Heart right ventricle (tissue), 16 donors: ENCODE measurements at places on chromosomes 2 and 18. TPM values are rescaled to one million over a fixed set of nuclear protein-coding genes. Genes with fewer than 3 reads are reported as not detected.

- peak overlapping the region; percentile 89 for H3K27ac ChIP-seq
- DNase-seq, result no peak
- no peaks in the 10 kb centered on the region for H3K27me3 ChIP-seq
- H3K4me1 ChIP-seq, result peaks cover 99% of the 10 kb centered on the region
- no peak overlapping the region for H3K4me3 ChIP-seq
Observed at GRCh38 chr2:159091976-159092375, 123.5 kb downstream of the TANC1 start.

GRCh38 chr18:40531051-40531450, 1424.0 kb upstream of the PIK3C3 start:
- H3K27ac ChIP-seq, result no peak overlapping the region
- no peak for DNase-seq
- H3K4me3 ChIP-seq, result no peak overlapping the region
- no peaks in the 10 kb centered on the region for H3K4me1 ChIP-seq
- no peaks in the 10 kb centered on the region for H3K36me3 ChIP-seq

- no peaks in the 10 kb centered on the region for H3K36me3 ChIP-seq
- no peak overlapping the region for H3K4me3 ChIP-seq
- H3K4me1 ChIP-seq, result no peaks in the 10 kb centered on the region
- no peak for DNase-seq
- no peak overlapping the region for H3K27ac ChIP-seq
Observed at GRCh38 chr2:190695739-190696138, 46.9 kb downstream of the NAB1 start.

DNA sequence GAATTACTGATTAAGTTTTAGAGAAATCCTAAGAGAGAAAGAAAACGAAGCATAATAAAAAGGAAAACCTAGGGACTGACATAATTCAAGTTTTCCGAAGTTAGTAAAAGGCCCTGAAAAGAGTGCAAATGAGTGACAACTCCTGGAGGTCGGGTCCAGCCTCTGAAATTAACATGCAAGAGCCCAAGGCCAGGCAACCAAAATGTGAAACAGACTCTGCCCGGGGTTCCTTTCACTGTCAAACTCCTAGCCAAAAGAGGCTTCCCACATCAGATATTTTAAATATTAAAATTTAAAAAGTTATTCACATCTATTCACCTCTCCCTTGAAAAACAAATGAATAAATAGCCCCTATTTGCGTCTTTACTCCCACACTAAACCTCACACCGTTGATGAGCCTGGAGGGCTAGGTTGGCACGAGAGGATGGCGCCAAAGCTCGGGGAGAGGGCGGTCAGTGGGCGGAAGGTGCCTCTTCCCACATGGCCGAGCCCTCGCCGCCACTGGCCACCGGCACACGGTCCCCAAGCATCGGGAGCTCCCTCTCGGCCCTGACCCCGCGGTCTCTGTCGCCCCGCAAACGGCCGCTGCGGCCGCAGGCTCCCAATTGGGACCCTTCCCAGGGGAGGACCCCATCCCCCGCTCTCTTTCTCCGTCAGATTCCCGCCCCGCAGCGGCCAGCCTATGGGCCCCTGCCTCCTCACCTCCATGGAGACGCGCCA, 630 bp downstream of the PPM1G start:
- no peaks in the 10 kb centered on the region for H3K27me3 ChIP-seq
- H3K4me1 ChIP-seq, result peaks cover 7% of the 10 kb centered on the region
- no peak for DNase-seq
- no peaks in the 10 kb centered on the region for H3K36me3 ChIP-seq
- H3K27ac ChIP-seq, result peak overlapping the region; percentile 95

SERPINB11 gene
- total RNA-seq, result not detected

UGT1A8 gene
- not detected for total RNA-seq

XDH gene
- total RNA-seq, result not detected

TMEM198 gene
- 3.5 TPM for total RNA-seq

- H3K36me3 ChIP-seq, result no peaks in the 10 kb centered on the region
- no peak for DNase-seq
- H3K4me1 ChIP-seq, result no peaks in the 10 kb centered on the region
- H3K27me3 ChIP-seq, result no peaks in the 10 kb centered on the region
Observed at GRCh38 chr2:187263675-187264560, 184.1 kb downstream of the CALCRL start.

DNA sequence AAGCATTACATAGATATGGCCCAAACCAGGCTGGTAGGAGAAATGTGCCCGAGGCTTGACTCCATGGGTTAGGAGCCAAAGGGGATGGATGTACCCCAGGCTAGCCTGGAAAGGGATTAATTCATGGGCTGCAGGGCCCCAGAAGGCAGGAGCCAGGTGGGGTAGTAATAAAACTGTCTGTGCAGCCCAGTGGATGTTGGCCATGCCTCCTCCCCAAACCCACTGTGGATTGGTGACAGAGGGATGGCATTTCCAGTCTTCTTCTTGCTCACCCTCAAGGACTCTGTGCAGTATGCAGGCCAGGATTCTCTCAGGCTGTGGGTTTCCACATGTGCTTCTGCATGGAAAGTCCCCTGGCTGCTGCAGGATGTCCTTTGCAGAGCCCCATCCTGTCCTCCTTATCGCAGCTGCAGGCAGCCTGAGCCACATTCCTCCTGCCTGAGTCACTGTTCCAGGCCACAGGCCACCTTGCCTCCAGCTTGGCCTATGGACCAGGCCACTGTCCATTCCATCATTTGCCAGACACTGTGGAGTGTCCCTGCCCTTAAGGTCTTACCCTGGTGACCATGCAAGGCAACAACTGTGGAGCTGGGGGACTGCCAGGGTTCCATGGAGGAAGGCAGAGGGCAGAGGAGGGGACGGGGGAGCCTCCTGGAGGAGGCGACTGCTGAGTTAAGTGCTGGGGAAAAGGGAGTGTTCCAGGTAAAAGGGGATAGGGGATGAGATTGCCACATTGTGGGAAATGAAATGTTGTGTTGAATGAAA, 38.9 kb downstream of the INO80C start:
- H3K27me3 ChIP-seq, result no peaks in the 10 kb centered on the region
- peaks cover 58% of the 10 kb centered on the region for H3K4me1 ChIP-seq
- no peaks in the 10 kb centered on the region for H3K36me3 ChIP-seq
- DNase-seq, result peak; percentile 65

DNA sequence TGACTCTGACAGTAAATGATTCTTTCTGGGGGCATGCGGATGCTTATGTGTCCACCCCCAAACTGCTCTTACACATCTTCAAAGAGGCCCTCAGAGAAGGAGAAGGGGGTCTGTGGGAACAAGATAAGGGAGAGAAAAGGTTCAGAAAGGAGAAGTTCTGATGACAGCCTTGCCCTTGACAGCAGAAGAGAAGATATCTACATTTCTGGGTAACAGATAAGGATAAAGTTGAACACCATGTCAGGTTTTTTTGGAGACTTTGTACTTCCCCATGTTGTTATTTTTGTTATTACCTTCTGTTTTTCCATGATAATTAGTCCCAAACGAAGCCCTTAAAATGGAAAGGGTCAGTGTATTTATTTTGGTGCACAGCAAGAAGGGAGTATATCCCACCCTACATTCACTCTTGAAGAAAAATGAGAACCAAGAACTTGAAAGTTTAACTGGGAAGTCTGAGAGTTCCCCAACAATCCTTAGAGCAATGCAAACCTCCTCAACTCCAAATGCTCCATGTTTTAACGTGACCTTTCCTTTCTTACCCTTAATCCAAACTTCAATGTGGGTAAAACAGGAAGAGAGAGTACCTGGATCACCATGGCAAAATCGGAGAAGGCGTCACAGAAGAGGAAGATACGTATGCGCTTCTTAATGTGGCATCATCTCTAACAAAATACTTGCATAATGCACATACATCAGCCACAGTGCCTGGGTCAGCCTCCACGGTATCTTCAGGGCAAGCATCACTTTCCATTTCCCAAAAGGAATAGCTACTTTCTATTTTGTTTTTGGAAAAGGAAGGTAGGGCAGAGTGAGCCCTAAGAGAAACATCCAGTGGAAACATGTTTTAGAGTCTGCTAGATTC, 264.6 kb upstream of the STON1 start:
- H3K27me3 ChIP-seq, result no peaks in the 10 kb centered on the region
- no peak overlapping the region for H3K27ac ChIP-seq
- H3K4me3 ChIP-seq, result no peak overlapping the region
- peaks cover 11% of the 10 kb centered on the region for H3K4me1 ChIP-seq
- no peak for DNase-seq

- H3K4me3 ChIP-seq, result no peak overlapping the region
Observed at GRCh38 chr2:88521445-88522073, 69.1 kb upstream of the FOXI3 start.

DNA sequence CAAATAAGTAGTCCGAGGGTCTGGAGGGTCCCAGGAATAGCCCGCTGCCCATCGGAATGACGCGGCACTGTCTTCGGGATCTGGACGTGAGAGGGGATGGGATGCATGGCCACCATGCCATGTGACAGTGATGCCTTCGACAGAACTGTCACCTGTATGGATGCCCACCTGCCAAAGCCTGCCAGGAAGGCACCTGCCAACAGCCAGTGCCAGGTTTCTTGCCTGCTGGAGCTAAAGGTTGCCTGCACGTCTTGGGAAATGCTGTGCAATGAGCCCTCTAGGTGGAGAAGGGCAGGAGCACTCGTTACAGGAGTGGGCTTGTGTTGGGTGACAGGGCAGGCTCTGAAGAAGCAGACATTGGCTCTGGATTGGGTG, 20.5 kb downstream of the GPR35 start:
- no peak for DNase-seq
- H3K27ac ChIP-seq, result no peak overlapping the region
- H3K4me1 ChIP-seq, result no peaks in the 10 kb centered on the region

HAAO gene
- total RNA-seq, result 4.3 TPM

GRCh38 chr18:68500556-68500955, 214.4 kb downstream of the TMX3 start:
- no peak overlapping the region for H3K4me3 ChIP-seq
- no peaks in the 10 kb centered on the region for H3K36me3 ChIP-seq
- no peaks in the 10 kb centered on the region for H3K4me1 ChIP-seq
- H3K27me3 ChIP-seq, result no peaks in the 10 kb centered on the region
- DNase-seq, result no peak

ASB3 gene
- 14.4 TPM for total RNA-seq

DNA sequence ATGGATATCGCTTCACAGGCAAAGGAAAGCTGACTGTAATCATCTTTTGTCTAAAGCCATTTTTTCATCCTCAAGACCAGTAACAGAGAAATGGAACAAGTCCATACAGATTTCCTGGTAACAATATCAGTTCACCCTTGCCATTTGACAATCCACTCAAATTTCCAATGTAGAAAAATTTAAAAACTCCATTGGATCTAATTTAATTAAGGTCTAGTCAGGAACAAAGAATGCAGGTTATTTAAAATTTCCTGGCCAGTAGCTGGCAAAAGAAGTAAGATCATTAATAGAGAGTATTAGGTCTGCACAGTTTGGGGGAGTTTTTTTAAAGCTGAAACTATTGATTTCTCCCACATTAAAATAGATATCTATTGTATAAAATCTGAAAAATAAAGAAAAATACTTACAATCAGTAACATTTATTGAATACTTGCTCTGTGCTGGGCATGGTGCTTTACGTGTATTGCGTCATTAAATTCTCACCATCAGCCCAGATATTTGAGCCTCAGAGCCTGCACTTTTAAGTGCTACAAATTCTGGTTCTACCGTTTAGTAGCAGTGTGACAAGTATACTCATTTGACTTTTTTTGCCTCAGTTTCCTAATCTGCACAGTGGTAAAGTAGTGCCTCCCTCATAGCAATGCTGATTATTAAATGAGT, 41.8 kb downstream of the SMARCAL1 start:
- DNase-seq, result no peak
- H3K4me3 ChIP-seq, result no peak overlapping the region
- no peaks in the 10 kb centered on the region for H3K4me1 ChIP-seq

DNA sequence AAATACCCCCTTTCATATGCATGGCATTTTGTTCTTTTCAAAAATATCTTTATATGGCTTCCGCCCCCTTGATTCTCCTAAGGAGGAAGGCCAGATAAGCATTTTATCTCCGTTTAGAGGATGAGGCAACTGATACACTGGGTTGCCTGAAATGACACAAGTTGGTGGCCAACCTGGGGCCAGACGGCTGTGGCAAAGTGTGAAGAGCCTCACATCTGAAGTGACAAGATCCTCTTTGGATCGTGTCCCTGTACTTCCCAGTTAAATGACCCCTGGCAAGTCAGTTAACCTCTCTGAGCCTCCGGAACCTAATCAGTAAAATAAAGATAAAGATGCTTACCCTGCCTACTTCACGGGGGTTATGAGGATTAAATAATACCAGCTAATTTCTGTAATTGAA, 4.6 kb downstream of the SETBP1 start:
- no peak overlapping the region for H3K4me3 ChIP-seq
- no peaks in the 10 kb centered on the region for H3K36me3 ChIP-seq
- H3K4me1 ChIP-seq, result peaks cover 41% of the 10 kb centered on the region
- DNase-seq, result no peak
- no peaks in the 10 kb centered on the region for H3K27me3 ChIP-seq

- no peak overlapping the region for H3K4me3 ChIP-seq
- peaks cover 4% of the 10 kb centered on the region for H3K27me3 ChIP-seq
- H3K27ac ChIP-seq, result no peak overlapping the region
Observed at GRCh38 chr2:60377825-60378224, 175.6 kb downstream of the BCL11A start.

DNA sequence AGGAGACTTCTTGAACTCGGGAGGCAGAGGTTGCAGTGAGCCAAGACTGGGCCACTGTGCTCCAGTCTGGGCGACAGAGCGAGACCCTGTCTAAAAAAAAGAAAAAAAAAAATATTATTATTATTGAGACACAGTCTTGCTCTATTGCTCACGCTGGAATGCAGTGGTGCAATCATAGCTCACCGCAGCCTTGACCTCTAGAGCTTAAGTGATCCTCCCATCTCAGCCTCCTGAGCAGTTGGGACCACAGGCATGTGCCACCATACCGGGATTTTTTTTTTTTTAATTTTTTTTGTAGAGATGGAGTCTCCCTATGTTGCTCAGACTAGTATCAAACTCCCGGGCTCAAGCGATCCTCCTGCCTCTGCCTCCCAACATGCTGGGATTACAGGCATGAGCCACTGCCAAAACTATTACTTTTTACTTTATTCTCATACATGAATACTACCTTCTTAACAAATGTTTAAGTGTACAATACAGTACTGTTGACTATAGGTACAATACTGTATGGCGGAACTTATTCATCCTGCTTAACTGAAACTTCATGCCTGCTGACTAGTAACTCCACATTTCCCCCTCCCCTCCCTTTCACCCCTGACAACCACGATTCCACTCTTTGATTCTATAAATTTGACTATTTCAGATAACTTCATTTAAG, 15.5 kb downstream of the FBXO11 start:
- no peaks in the 10 kb centered on the region for H3K27me3 ChIP-seq
- no peak overlapping the region for H3K27ac ChIP-seq
- no peak overlapping the region for H3K4me3 ChIP-seq
- DNase-seq, result no peak
- peaks cover 63% of the 10 kb centered on the region for H3K4me1 ChIP-seq
- H3K36me3 ChIP-seq, result peaks cover 8% of the 10 kb centered on the region

SALL3 gene
- 0.19 TPM for total RNA-seq
